ENCODE measurements at places on chromosomes 1 and 21.

- no peak for DNase-seq
Observed at GRCh38 chr1:185439727-185440415, 122.8 kb upstream of the IVNS1ABP start.

DNA sequence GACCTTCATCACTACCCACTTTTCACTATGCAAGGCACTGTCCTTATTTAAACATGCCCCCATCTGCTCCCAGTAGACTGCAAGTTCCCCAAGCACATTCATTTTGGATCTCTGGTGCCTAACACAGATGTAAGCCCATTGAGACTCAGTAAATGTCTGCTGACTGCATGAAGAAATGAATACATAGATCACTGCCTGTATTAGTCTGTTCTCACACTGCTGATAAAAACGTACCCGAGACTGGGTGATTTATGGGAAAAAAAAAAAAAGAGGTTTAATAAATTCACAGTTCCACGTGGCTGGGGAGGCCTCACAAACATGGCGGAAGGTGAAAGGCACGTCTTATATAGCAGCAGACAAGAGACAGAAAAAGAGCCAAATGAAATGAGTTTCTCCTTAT lies 204.9 kb downstream of the ATG4C start:
- DNase-seq: no peak

DNA sequence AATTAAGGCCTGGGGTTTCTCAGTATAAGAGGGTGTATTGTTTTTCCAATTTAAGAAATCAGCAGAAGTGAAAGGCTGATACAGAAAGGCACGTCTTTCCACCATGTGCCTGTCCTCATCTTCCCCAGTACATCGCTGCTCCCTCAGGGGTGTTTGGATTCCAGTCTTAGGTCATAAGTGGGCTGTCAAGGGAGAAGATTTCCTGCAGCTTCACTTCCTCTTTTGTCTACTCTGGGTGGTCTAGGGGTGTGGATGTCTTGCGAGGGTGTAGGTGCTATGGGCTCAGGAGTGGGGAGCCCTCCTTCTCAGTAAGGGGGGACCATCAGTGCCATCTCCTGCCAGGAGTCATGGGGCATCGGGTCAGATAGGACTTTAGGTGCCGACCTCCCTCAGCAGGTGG lies 999.8 kb upstream of the NCAM2 start:
- no peak for DNase-seq

- DNase-seq: no peak
Observed at GRCh38 chr1:81730881-81731280, 69.9 kb upstream of the ADGRL2 start.

GRCh38 chr21:14259747-14260146 lies 43.8 kb downstream of the RBM11 start:
- no peak for DNase-seq

All from stimulated activated CD4-positive, alpha-beta T cell treated with anti-CD3 and anti-CD28 coated beads, Interleukin-12 subunit alpha, Interleukin-12 subunit beta, amount 100 ng/mL, for 24 hours (primary cell).